ENCODE measurements at places on chromosomes 16 and 17.

DNA sequence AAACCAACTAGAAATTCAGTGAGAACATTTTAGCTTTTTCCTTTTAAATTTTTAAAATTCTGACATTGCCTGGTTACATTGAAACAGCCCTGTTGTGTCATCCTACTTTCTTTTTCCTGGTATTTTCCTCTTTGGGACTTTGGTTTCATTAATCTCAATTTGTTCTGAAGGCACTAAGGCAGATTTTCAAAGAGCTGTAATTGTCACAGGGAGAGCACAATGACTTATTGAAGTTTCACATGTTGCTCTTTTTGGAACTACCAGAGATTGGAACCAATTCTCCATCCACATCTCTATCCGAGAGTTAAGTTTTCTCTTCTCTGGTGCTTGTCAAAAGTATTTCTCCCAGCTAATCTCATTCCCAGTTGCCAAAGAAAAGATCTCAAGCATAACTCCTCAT is 144.7 kb upstream of the TBX2 start:
- no peak for DNase-seq

- DNase-seq, result no peak
These were observed 21.0 kb downstream of the PMM2 start for GRCh38 chr16:8818504-8819270.

DNA sequence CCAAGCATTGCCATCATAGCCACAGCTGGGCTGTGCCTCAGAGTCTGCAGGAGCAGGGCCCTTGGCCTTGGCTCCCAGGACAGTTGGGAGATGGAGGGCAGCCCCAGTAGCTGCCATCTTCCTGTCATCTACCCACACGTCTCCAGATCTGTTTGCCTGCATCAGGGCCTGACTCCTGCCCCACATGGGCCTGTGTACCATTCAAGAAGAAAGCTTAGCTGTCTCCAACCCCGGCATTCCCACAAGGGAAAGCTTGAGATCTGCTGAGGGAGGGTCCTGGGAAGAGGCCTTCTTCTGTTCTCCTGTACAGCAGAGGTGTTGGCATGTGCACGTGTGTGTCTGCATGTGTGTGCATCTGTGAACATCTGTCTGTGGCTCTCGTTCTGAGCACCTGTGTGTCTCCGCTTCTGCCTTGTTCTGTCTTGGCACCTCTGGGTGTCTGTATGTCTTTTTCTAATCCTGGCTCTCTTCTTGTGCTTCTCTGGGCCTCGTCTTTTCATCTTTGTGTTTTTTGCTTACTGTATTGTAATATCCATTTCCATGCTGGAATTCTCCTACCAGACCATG is 122.2 kb downstream of the MRM1 start:
- no peak for DNase-seq

DNA sequence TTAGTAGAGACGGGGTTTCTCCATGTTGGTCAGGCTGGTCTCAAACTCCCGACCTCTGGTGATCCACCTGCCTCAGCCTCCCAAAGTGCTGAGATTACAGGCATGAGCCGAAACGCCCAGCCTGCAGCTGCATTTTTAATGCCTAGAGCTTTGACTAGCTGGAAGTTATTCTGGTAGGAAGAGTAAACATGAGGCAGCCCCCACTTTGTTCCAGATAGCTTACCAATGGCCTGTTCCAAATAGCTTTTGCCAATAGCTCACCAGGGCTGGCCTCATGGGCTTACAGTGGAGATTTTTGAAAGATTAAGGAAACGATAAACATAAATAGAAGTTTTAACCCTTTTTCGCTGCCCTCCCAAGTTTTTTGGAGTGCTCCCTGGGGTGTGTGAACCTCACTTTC is 9.8 kb downstream of the TRPV2 start:
- DNase-seq, result no peak

DNA sequence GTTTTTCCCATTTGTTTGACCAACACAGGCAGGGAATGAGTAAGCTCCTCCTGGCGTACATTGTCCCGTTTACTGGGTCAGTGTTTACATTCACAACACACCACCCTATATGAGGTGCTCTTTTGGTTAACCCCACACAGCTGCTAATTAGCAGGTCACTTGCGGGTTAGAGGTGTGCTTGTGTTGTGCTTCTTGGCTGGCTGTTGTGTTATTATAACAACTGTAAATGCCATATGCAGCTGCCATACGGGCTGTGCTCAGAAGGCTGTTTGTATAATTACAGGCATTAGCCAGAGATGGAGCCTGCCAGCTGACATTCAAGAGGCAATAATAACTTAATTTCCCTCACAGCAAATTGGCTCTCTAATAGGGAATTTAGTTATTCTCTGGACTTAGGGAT is 205.1 kb upstream of the ELAC2 start:
- DNase-seq, result no peak

DNA sequence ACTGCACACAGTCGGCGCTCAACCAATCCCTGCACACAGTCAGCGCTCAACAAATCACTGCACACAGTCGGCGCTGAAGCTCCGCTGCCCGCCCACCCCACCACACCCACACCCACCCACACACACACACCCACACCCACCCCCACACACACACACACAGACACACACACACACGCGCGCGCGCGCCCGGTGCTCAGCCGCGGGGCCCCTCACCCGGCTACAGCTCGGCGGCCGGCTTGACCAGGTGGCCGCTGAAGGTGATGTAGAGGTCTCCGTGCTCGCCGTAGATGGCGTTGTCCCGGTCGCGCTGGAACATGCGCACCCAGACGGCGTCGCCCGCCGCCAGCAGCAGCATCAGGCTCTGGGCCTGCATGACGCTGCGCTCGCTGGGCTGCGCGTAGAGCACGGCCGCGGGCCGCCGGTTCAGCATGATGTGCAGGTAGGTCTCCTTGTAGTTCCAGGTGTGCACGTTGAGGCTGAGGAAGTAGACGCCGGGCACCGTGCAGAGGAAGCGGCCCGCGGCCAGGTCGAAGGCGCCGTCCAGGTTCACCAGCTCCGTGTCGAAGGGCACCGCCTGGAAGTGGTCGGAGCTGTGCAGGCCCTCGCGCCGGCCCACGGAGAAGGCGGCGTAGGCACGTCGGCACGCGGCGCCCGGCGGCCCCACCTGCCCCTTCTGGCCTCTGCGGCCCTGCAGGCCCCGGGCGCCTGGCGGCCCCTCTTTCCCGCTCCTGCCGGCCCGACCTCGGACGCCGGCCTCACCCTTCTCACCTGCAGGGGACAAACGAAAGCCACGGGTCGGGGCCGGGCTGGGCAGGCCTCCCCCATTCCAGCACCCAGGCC is 2.5 kb downstream of the C1QTNF8 start:
- DNase-seq, result no peak

- DNase-seq, result peak; percentile 15
These were observed 161.2 kb downstream of the MRTFB start for GRCh38 chr16:14232106-14232864.

- no peak for DNase-seq
These were observed 2.4 kb downstream of the SPATA20 start for GRCh38 chr17:50549256-50549941.

DNA sequence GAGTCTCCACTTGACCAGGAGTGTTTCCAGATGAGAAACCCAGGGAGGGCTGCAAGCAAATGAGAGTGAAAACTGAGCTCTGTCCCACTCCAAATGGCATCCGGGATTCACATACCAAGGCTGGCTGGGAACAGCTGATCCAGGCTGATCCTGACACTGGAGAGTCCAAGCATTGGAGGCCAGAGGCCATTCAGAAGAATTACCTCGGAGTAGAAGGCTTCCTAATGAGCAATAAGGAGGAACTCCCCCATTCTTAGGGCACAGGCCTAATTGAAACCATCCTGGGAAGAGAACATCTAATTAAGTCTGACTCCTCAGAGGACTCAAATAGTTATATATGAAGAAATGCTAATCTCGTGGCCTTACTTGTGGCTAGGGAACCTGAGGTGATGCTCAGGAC is 142.8 kb downstream of the PRKCA start:
- no peak for DNase-seq

GRCh38 chr16:54602666-54603065 is 316.1 kb upstream of the IRX3 start:
- no peak for DNase-seq

DNA sequence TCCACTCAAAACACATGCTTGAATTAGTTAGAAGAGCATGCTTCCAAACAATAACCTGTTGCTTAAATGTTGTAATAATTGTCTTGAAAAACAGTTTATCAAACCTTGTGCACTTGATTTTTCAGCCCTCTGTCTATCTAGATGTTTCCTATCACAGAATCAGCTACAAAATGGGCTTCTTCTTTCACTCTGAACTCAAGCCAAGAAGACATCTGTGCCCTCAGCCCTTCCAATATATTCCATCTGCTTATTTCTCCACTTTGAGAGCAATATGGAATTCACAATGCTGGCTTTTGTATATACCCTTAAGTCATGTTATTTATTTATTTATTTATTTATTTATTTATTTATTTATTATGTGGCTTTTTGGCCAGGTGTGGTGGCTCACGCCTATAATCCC is 234.2 kb downstream of the TOX3 start:
- no peak for DNase-seq

DNA sequence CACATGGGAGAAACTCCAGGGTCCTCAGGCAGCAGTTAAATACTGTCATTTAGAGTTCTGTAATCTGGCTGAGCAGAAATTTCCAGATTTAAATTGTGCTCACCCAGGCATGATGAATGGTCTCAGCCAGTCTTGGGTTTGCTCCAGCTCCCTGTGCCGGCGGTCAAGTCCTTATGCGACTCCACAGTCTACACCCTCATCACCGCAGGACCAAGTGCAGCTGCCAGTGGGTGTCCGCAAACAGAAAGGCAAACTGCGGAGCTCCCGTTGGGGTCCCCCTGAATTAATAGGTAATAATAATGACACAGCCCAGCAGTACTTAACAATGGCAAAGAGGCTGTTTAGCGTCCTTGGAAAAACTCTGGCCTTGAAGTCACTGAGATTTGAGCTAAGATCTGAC is 3.9 kb upstream of the CACNG4 start:
- no peak for DNase-seq

DNA sequence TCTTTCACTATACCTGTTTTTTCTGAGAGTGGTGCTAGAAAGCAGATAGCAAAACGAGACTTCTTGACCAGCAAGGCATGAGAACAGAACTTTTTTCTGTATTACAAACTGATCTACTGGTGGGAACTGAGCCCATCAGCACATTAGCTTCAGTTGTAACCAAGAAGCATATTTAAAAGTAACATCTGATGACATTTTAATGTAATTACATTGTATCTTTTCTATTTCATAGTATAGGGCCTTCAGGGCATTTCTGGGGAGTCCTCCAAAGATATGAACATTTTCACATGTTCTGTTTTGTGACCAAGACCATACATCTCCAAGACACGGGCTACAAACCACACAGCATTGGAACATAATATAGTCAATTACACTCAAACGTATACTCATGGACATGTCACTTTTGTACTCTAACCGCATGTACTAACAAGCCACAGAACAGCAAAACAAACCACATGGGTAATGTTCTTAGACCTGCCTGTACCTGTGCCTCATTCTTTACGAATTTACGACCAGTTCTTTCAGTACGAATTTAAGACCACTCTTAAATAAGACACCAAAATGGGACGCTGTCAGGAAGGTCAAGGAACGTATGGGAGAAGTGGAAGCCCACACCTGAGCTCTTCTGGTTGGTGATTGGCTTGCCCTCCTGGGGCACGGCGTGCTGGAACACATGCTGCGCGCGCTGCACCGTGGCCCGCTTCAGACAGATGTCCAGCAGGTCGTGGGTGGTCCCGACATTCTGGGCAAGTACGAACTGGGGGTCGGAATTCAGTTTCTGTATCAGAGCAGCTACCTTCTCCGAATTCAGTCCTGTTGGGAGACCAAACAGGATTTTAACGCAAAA is 825 bp downstream of the BLMH start:
- peak; percentile 23 for DNase-seq

DNA sequence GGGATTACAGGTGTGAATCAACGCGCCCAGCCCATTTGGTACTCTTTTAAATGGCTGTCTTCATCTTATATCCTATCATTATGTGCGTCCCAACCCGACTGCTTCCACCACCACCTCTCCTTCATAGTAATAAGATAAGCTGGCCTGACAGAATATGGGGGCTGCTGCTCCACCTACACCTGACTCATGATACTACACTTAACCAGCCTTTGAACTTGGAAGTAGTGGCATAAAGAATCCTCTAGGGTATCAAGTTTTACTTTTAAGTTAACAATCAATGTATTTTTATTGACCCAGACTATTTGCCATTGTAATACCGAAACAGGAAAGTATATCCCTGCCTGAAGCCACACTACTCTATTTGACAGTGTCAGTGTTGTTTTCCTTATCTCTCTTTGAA is 18.8 kb downstream of the PDZD9 start:
- no peak for DNase-seq

DNA sequence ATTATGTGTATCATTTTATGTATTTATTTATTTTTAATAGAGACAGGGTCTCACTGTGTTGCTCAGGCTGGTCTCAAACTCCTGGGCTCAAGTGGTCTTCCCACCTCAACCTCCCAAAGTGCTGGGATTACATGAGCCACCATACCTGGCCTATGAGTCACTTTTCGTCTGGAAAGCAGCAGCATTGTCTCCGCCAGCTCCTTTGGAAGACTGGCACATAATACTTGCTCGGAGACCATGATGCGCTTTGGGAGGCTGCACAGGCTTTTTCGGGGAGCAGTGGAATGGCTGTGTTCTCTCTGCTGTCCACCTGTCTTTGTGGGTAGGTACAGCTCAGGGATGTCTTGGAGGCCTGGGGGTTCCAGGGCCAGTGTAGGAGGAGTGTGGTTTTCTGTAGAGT is 102.2 kb downstream of the AATF start:
- DNase-seq, result no peak

GRCh38 chr16:68078701-68079375 is 6.3 kb upstream of the NFATC3 start:
- no peak for DNase-seq

DNA sequence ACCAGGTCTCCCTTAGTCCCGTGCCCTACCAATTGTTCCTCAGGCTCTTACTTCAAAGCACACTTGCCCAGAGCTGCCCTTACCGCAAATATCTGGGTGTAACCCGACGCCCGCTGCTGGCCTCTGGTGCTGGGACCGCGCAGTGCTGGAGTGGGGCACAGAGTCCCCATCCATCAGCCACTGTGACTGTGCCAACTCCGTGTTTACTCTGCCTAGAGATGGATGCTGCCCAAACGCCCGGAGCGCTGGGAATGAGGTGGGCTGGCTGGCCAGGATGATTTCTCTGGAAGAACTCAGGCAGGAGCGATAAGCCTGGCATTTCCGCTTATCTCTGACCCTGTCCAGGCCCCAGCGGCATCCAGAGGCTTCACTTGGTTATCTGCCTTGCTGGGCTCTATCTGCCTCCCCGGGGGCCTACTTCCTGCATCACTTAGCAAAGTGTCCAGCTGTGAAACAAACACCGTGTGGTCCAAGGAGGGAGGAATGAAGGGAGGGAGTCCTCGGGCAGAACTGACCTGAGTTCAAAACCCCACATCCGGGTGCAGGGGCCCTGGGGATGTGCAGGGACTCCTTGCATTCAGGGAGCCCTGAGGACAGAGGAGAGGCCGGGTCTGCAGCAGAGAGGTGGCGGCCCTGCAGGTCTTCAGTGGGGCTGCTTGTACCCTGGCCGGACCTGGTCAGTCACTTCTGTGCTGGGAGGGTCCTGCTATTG is 9.4 kb upstream of the MYLK3 start:
- no peak for DNase-seq
